ENCODE measurements at places on chromosomes 11 and 22.

DNA sequence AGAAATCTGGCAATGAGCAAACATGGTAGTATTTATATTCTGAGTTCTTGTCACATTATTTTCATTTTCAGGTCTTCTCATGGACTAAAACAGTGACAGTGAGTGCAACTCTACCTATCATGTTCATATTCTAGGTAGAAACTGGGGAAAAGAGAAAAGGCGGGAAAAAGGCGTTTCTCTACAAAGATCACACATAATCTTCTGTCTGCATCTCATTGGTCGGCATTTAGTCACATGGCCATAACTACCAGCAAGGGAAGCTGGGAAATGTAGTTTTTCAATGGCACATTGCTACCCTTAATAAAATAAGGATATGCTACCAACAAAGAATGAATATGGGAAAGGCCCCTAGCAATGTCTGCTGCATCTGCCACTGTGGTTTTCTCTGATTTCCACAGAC is 57.6 kb upstream of the B3GAT1 start:
- DNase-seq: no peak

DNA sequence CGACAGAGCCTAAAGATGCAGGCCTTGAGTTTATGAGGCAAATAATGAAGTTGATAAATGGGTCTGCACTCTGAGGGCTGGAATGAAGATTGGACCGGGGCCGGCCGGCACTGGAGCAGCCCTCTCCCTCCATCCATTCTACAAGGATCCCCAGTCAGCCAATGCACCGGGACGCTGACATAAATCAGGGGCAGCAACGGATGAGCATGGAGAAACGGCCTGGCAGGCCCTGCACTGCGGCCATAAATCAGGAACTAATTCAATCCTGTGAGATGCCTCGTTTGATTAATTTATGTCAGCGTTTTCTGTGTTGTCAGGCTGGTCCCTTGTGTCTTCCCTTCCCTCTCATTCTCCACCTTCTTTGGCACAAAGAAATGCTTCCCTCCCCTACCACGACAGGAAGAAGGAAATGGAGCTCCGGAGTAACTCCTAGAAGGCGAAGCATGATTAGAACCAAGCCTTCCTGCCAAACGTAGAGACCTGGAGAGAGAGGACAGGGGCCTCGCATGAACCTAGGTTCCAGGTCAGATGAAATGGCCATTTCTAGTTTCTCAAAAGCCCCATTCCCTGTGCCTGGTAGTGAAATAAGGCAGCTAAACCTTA is 358.4 kb downstream of the OPCML start:
- DNase-seq: no peak

DNA sequence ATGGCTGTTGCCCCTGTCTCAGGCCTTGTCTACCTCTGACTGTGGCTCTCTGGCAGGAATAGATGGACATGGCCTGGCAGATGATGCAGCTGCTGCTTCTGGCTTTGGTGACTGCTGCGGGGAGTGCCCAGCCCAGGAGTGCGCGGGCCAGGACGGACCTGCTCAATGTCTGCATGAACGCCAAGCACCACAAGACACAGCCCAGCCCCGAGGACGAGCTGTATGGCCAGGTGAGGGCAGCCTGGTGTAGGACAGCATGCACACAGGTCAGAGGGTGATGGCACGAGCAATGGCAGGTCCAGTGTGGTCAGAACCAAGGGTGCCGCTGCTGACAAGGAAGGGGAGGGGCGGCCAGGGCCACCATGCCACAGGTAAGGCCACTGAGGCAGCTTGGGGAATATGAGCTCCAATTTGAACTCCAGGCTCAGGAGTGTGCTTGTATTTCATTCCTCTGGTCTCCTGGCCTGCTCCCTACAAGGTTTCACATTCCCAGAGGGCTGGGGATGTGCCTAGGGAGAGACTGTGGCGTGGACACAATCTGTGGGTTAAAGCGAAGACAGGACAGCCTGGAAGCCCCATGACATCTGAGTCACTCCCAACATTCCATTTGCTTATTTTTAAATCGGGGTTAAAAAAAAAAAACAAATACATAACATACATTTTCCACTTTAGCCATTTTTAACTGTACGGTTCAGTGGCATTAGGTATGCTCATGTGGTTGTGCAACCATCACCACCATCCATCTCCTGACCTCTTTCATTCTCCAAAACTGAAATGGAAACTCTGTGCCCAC is 562 bp downstream of the FOLR3 start:
- no peak for DNase-seq

DNA sequence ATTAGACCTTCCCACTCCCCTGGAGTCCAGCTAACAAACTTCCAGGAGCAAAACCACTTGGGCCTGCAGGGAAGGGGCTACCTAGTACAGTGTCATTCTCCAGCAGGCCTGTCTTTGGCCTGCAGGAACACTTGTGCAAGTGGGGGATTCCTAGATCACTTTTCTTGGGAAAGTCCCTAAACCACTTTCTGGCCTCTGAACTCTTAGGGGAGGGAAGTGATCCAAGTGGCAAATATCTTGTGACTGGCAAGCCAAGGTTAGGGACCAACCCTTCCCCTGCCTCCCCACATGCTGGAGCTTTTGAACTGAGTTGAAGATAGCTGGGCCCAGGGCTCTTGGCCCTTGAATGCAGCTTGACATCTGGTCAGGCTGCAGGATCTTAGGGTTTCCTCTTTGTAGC is 17.2 kb downstream of the PPFIBP2 start:
- DNase-seq: no peak

DNA sequence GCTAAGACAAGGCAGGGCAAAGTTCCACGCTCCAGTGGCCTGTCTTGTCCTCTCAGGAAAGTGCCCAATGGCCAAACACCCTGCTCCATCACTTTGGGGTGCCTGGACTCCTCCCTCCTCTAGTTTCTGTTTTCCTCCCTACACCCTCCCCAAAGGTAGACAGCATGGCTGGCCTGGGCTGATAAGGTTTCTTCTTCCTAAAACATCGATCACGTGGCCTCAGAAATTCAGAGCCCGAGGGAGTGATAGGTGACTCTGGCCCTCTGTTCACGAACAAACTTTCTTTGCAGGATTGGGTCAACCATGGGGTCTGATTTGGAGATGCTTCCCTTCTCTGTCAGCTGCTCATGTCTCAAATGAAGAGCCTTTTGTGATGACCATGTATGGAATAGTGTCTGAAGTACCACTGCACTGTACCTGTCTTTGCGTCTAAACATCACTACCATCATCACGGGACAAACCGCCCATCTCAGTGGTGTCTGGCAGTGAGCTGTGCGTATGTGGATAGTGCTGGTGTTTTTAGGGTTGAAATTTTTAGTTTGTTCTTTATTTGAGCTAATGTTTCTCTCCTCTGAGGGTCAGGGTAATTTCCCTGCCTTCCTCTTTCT is 6.1 kb downstream of the MICAL2 start:
- DNase-seq: no peak

GRCh38 chr22:39593066-39593930 is 22.7 kb downstream of the CACNA1I start:
- DNase-seq: no peak

GRCh38 chr11:8381343-8381742 is 117.7 kb upstream of the LMO1 start:
- no peak for DNase-seq

GRCh38 chr11:90587896-90588295 is 365.0 kb upstream of the CHORDC1 start:
- no peak for DNase-seq

- no peak for DNase-seq
These were observed 127.0 kb upstream of the SERPIND1 start for GRCh38 chr22:20646906-20647305.

DNA sequence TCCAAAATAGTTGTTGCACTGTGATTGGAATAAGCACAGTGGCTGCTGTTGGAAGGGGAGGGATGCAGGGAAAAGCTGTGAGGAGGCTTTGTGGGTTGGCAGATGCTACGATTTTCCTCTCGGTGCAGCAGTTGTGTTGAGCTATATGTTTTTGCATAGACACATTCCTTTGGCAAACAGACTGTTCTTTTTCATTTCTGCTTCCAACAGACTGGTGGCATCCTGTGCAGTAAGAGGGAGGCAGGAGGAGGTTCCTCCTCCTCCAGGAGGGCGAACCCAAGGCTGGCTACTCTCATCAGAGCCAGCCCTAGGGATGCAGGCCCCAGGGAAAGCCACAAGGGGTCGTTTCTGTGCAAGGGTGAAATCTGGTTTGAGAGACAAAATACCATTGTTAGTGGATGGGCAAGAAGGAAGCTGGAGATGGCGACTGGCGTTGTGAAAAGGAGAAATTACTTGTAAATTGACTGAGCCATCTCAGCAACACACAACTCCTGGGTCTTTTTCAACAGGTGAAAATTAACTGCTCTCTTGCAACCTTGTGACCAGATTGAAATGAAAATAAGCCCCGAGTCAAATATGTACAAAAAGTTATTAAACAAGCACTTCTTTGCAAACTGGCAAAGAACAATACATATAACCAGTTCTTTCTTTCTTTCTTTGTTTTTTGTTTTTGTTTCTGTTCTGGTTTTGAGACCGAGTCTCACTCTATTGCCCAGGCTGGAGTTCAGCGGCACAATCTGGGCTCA is 26.5 kb upstream of the UBASH3B start:
- peak; percentile 17 for DNase-seq

GRCh38 chr22:38040953-38041759 is 16.0 kb upstream of the PICK1 start:
- DNase-seq: no peak

DNA sequence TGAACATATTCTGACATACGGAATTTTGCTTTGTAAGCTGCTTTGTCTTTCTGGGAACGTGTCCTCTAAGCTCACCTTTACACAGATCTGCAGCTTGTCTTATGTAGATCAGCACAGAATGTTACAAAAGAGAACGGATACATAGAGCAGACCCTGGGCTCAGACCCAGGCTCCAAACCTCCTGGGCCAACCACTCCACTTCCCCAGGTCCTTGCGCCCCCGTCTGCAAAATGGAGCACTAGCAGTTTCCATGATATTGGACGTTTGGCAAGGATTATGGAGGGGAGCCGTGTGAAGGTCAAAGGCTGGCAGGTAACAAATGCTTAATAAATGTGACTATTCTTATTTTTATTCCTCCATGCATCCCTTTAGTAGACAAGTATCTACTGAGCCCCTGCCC is 358.4 kb downstream of the CTTN start:
- DNase-seq: no peak

- DNase-seq: no peak
These were observed 124.5 kb downstream of the ARHGAP8 start for GRCh38 chr22:44876921-44877320.

- no peak for DNase-seq
These were observed 27.3 kb downstream of the PTPRJ start for GRCh38 chr11:48007677-48008076.

DNA sequence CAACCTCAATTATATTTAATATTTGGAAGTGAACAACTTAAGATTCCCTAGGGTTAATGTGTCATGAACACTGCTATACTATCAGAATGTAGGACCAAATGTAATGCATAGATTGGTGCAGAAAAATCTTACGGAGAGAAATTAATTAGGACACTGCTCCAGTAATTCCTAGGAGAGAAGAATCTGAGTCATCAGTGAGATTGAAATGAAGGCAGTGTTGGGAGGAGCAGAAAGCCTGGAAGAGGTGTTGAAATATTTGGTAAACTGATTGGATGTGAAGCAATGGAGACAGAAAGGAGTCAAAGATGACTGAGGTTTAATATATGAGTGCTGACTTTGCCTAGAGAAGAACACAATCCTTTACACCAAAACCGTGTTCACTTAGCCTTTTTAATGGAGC is 836.0 kb downstream of the FAM181B start:
- no peak for DNase-seq

DNA sequence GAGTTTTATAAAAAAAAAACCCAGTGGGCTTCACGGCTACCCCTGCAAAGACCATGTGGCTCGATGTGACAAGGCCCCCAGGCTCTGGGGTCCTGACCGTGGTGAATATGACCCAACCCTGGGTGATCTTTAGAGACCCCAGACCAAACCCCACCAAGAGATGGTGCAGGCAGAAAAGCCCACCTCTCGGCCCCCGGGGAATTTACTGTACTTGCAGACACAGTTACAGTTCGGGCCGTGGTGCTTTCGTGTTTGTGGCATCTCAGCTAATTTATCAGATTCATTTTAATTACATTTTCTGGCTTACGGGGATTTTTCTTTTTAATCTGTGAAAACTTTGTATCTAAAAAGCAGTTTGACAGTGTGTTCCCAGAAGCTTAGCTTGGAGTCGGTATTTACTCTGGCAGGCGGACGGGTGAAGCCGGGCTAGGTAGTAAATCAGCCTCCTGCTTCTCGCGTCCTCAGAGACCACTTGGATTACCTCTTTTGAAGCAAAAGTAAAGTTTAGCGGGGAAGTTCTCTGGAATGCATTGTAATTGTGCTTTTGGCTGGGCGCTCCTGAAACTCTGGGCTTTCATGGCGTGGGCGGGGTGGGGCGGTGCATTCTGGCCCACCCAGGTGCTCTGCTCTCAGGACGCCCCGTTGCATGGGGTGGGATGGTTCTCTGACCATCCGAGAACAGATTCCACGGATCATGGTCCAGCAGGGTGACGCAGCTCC is 25.3 kb downstream of the ANO1 start:
- no peak for DNase-seq

DNA sequence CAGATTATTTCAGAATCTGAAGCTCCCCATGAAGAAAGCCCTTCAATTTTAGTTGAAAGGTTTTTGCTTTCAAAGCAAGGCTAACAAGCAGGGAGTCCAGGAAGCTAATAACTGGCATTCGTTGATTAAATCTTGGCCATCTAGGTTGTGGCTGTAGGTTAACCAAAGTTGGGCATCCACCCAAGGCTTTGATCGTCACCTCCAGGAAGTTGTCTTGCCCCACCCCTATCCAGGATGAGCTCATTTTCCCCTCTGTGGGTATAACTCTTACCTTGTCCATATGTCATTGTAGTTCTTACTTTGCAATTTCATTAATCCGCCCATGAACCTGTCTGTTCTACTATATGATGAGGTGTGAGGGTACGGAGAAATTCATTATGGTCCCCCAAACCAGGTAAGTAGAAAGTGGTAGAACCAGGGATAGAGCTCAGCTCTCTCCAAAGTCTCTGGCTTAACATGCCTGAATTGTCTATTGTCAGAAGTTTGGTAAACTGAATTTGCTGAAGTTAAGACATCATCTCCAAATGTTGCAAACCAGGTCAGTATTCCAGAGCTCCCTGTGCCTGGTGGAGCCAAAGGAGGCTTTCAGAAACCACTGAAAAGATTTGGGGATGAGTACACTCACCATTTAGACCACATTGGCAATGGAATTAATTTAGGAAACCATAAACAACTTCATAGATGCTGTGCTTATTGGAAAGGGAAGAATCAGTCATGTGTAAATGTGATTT is 97.1 kb downstream of the CD44 start:
- DNase-seq: no peak

- no peak for DNase-seq
These were observed 1.7 kb upstream of the BID start for GRCh38 chr22:17775781-17776465.

- DNase-seq: no peak
These were observed 15.6 kb upstream of the DNAJB7 start for GRCh38 chr22:40877488-40877887.

- no peak for DNase-seq
These were observed 563 bp upstream of the ENDOD1 start for GRCh38 chr11:95088946-95089619.

Measured in right lung (tissue), 10 donors.